ENCODE measurements at places on chromosomes 7 and 10. TPM values are rescaled to one million over a fixed set of nuclear protein-coding genes. Genes with fewer than 3 reads are reported as not detected.

Gene PAPSS2
- total RNA-seq, result not detected

Gene ASIC3
- 3.7 TPM for total RNA-seq

Gene CACNB2
- total RNA-seq, result not detected

Gene LIPN
- total RNA-seq, result not detected

Gene ZNF804B
- not detected for total RNA-seq

Gene NRAP
- not detected for total RNA-seq

Gene PODXL
- 1.3 TPM for total RNA-seq

Gene EXOSC1
- total RNA-seq, result 44.1 TPM

Gene PTPRN2
- 2.3 TPM for total RNA-seq

Gene HOXA13
- total RNA-seq, result not detected

Gene CRYGN
- 0.13 TPM for total RNA-seq

Gene TFPI2
- not detected for total RNA-seq

Gene AVL9
- 34.6 TPM for total RNA-seq

Gene TAS2R5
- total RNA-seq, result 1.3 TPM

Gene METTL27
- total RNA-seq, result 2.8 TPM

Gene SLC16A9
- total RNA-seq, result 0.05 TPM

Gene CALML3
- not detected for total RNA-seq

Gene UBE2H
- 40.9 TPM for total RNA-seq

Gene GPR15LG
- not detected for total RNA-seq

Gene ADAM22
- 2.2 TPM for total RNA-seq

Gene SUV39H2
- total RNA-seq, result 22.9 TPM

Gene OR2A7
- total RNA-seq, result 4.5 TPM

Gene TMEM270
- not detected for total RNA-seq

Gene CYCS
- 72.8 TPM for total RNA-seq

Gene CACNA2D1
- total RNA-seq, result not detected

Gene GIMAP7
- 251 TPM for total RNA-seq

Gene CALHM1
- total RNA-seq, result 0.29 TPM

Gene LRIT1
- not detected for total RNA-seq

Data from activated naive CD4-positive, alpha-beta T cell treated with anti-CD3 and anti-CD28 coated beads, Interleukin-2, amount 10 ng/mL, durations not matched to agents 5 hours and 36 hours (primary cell).